CMK (cell line): ENCODE measurements at places on chromosomes 12 and 14.

DNA sequence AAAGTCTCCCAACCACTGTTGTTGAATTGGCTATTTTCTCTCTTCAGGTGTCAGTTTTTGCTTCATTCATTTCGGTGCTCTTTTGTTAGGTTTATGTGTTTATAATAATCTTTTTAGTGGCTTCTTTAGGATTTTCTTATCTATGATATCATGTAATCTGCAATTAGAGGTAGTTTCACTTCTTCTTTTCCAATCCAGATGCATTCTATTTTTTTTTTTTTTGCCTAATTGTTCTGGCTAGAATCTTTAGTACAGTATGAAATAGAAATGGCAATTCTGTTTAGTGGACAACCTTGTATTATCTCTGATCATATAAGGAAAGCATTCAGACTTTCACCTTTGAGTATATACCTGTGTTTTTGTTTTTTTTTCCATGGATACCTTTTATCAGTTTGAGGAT, 17.4 kb downstream of the CNOT2 start:
- no peak for DNase-seq

DNA sequence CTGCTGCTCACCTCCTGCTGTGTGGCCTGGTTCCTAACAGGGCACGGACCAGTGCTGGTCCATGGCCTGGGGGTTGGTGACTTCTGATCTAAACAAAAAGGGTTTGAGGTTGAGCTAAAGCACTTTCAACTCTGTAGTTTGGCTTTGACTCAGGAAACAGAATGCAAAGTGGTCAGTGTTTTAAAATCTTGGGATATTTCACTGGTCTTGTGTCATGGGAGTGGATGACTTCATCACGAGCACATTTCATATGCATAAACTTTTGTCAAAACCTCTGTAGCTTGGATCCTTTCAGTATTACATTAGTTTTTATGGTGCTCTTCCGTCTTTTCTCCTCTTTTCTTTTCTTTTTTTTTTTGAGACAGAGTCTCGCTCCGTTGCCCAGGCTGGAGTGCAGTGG, 25.6 kb downstream of the FAM161B start:
- no peak for DNase-seq

DNA sequence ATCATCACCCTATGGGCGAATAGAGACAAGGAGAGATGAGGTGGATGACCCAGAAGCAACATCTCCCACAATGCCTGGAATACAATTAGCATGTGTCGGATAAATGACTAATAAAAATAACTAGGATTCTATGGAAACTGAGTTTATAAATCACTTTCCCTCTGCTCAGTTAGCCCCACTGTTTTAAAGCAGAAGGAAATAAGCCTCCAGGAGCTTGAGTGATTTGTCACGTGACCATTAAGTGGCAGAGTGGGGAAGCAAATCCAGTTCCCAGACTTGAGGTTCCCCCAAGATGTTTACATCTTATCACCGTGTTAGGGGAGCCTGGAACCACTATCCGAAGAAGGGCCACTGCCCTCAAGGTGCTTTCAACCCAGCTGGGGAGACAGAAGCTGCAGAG, 136.5 kb upstream of the CCND2 start:
- DNase-seq = no peak

DNA sequence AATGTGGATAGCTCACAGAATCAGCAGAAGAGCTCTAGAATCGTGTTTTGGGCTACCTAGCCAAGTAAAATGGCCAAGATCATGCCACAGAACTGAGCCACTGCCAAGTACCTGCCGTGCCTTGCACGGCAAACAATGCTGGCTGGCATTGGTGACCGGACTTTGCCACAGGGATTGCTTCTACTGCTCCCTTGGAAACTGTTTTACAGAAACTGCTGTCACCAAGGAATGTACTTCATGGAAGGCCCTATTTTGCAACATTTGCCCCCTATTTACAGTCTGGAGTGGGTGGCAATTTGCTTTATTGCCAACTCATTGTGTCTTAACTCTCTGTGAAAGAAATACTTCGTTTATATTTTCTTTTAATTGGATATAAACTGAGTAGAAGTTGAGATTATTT, 49.0 kb downstream of the BORCS5 start:
- no peak for DNase-seq

DNA sequence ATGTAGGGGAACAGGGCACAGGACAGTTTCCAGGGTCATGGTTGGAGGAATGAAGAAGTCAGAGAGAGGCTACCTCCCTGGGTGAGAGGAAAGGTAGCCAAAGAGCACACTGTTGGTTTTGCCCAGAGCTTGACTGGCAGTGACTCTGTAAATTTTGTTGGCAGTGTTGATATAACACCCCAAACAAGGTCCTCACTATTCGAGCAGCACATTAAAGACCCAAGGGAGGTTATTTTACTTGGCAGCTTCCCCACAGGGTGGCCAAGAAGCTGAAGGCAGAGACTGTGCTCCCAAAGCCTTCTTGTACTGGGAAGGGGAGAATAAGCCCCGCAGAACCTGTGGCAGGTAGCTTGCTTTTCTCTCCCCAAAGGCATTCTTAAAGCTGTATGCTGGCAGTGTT, 40.6 kb downstream of the WSCD2 start:
- DNase-seq = no peak

- DNase-seq = no peak
Measured at GRCh38 chr14:104583424-104584306, 4.1 kb downstream of the C14orf180 start.

GRCh38 chr12:104130760-104131159, 7.2 kb downstream of the NFYB start:
- no peak for DNase-seq

- DNase-seq = no peak
Measured at GRCh38 chr14:28671425-28671824, 95.2 kb upstream of the FOXG1 start.

- no peak for DNase-seq
Measured at GRCh38 chr12:93664573-93665138, 12.5 kb upstream of the CRADD start.

DNA sequence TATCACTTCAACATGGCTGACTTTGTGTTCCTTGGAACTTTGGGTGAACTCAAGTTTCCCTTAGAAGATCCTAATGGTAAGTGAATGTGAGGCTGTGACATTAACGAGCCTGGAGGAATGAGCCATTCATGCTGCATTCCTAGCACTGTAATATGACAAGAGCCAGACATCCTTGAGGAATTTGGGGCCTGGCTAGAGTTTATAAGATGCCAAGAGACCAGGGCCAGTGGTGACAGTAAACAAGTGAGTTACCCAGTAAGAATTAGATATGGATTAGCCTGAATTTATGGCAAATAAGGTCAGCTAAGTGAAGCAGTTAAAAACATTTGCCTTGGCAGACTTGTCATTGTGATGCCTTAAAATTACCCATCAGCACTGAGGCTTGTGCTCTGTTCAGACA, 232.4 kb downstream of the AKAP6 start:
- DNase-seq = no peak

GRCh38 chr14:101834397-101834796, 72.9 kb downstream of the PPP2R5C start:
- no peak for DNase-seq

GRCh38 chr12:22722779-22723178, 97.8 kb downstream of the ETNK1 start:
- no peak for DNase-seq

DNA sequence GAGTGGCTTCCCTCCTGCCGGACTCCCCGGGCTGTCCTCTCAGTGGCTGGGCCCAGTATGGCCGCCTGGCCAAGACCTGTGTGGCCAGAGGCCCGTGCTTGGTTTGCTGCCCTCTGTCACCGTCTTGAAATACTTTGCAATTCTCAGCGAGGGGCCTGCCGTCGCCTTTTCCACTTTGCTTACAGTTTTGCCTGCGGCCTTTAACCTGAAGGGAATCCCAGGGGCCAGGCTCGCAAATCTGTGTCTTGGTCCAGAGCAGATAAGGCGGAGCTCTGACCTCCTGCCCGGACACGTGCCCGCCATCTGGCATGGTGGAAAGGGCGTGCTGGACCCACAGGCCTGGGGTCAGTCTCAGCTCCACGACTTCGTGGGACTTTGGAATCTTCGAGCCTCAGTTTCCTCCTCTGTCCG, 10.9 kb upstream of the AMN start:
- DNase-seq = no peak

DNA sequence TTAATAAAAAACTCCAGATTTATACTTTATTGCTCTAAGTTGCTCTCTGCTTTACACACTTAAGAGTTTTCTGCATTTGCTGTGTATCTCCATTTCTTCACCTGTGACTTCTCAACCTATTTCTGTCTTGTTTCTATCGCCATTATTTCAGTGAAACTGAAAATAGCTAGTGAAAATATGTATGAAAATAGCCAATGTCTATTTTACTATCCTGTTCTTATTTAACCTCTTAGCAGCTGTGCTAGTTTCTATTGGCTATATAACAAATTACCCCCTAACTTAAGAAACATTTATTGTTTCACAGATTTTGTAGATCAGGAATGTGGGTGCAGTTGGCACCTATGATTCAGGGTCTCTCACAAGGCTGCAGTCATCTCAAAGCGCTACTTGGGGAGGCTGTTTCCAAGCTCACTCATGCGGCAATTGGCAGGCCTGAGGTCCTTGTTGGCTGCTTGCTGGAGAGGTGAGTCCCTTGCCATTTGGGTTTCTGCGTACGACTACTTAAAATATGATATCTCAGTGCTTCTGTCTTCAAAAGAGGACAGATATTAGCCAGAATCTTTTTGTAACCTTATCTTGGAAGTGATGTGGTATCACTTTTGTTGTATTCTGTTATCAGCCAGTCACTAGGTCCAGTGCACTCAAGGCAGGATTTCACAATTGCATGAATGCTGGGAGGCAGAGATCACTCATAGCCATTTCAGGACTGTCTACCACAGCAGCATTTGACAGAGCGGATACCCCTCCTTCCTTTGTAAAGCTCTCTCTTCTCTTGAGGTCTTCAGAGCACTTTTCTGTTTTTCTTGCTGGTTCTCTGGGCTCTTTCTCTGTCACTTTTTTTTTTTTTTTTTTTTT, 7.2 kb downstream of the ERC1 start:
- no peak for DNase-seq

- no peak for DNase-seq
Measured at GRCh38 chr12:116015525-116015924, 262.0 kb downstream of the MED13L start.

- no peak for DNase-seq
Measured at GRCh38 chr14:102532204-102532658, 22.7 kb upstream of the ANKRD9 start.

DNA sequence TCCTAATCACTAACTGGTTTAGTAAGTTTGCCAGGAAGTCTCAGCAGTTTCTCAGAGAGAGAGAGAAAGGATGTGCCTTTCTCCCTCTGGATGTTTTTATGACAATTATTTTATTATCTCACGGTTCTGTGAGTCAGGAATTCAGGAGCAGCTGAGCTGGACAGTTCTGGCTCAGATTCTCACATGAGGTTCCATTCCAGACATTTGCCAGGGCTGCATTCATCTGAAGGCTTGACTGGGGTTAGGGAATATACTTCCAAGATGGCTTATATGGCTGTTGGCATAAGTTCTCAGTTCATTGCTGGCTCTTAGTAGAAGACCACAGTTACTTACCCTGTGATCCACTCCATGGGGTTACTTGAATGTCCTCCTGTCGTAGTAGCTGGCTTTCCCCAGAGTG, 101.2 kb upstream of the ATF7IP start:
- no peak for DNase-seq

- no peak for DNase-seq
Measured at GRCh38 chr14:53956427-53957201, at the start of gene BMP4. TSS of gene BMP4 (minus strand) at chr14:53956825. CDS start at chr14:53952222, 4,603 bp downstream.

DNA sequence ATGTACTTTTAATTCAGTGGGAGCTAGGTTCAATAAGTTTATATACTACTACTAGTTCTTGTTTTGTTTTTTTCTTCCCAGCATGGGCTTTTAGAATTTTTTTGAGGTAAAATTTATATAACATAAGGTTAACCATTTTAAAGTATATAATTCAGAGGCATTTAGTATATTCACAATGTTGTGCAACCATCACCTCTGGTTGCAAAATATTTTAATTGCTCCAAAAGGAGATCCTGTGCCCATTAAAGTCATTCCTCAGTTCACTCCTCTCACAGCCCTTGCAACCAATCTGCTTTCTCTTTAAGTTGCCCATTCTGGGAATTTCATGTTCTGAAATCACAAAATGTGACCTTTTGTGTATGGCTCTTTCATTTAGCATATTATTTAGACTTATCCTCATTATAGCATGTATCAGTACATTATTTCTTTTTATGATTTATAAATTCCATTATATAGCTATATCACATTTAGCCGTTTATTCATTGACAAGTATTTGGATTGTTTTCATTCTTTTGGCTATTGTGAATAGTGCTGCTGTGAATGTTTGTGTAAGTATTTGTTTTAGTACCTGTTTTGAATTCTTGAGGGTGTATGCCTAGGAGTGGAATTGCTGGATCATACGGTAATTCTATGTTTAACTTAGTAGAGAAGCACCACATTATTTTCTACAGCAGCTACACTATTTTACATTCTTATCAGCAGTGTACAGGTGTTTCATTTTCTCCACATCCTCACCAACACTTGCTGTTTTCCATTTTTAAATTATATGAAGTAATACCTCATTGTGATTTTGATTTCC, 59.1 kb downstream of the ARHGAP5 start:
- DNase-seq = no peak

- DNase-seq = no peak
Measured at GRCh38 chr12:90987520-90987919, 17.3 kb downstream of the EPYC start.

DNA sequence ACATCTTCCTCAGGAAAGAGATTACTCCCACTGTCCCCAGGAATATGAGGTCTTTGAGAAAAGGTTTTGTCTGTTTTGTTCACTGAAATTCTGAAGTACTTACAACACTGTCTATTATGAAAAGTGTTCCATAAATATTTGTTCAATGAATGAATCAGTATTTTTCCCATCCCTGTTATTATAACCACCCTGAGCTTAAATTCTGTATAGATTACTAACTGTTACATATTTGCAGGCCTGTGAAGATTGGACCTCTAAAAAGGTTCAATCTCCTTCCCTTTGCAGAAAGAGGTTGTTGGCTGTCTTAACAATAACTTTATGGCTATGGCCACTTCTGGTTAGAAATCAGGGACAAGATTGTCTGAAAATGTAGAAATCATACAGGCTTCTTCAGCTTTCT, 174.5 kb upstream of the NPAS3 start:
- DNase-seq = no peak

- DNase-seq = no peak
Measured at GRCh38 chr12:127245437-127245836, 1021.5 kb upstream of the TMEM132C start.

- no peak for DNase-seq
Measured at GRCh38 chr14:61439779-61440418, 118.5 kb downstream of the PRKCH start.

DNA sequence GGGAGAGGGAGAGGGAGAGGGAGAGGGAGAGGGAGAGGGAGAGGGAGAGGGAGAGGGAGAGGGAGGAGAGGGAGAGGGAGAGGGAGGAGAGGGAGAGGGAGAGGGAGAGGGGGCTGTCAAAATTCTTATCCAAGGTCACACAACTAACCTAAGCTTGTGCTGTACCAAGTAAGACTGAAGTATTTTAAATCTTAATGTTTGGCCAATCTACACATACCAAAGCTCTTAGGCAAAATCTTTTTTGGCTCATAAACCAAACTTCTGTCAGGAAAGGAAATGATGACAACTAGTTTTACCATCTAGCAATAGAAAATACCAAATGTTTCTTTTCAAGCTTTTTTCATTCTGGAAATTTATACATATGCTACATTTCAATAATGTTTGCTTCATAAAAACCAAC, 33.8 kb downstream of the CCDC38 start:
- no peak for DNase-seq

GRCh38 chr14:85865701-85866100, 335.8 kb downstream of the FLRT2 start:
- no peak for DNase-seq

- no peak for DNase-seq
Measured at GRCh38 chr12:88398031-88398430, 182.2 kb downstream of the KITLG start.
